Fibroblast of the conjunctiva (primary cell): ENCODE measurements at places on chromosomes 6 and 20.

DNA sequence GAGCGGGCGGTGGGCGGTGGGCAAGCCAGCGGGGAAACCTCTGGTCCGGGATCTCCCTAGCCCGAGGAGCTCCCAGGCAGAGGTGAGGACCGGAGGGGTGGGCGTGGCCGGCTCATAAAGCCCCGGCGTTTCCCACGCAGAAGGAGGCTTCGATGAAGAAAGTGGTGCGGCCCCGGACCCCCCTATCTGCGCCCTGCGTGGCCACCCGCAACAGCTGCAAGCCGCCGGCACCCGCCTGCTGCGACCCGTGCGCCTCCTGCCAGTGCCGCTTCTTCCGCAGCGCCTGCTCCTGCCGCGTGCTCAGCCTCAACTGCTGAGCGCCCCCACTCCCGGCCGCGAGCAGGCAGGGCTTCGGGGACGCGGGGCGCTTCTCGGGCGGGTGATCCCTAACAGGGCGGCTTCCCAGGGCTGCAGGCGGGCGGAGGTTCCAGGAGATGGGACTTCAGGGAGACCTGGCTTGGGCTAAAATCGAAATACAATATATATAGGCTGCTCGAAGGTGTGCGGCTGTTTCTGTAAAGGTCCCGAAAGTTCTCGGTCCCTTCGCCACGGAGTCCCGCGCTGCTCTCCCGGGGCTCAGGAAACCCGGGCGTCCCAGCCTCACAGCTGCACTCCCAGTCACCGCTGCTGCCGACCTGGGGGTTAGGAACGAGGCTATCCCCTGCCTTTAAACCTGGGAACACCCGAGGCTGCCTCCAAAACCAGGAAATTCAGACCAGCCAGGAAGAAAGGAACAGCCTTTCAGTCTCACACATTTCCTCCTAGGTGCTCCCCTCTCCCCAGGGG, 27.8 kb downstream of the ASIP start:
- DNase-seq, result no peak

- no peak for DNase-seq
Observed at GRCh38 chr6:2384528-2384927, 139.1 kb upstream of the GMDS start.

DNA sequence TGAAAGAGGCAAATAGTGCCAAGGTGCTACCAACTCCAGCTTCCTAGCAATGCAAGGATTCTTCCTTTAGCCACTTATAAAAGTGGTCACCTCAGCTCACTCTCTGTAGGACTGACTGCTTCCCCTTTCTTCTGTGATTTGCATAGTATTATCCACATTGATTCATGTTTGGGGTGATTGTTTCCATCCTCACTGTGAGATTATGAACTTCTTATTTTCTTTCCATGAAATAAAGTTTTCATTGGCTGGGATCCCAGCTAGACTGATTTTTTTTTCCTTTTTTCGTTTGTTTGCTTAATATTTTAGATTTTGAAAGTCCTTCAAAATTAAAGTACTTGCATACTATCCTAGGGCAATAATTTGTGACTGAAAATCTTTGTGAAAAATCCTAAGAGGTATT, 50.5 kb downstream of the EYA4 start:
- no peak for DNase-seq

DNA sequence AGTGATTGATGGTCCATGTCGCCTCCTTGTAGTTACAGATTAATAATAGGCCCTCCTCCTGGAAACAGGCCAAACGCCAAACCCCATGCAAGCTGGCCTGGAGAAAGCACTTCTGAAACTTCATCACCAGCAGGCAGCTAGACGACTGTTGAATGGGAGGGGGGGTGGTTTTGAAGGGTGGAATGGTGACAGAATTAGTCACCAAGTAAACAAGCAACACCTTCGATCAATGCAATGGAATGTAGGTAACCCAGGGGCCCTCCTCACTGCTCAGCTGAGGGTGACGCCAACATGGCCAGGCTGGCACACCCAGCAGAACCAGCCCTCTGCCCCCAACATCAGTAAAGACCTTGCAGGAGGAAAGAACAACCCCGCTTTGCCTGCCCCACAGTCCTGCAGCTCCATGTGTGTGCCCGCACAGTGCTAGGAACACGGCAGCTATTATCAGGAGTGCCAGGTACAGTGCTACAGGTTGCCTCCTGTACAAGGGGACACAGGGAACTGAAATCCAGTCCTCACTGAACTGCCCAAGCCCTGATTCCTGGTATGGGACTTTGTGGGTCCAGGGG, 2.7 kb downstream of the BCAS1 start:
- no peak for DNase-seq

GRCh38 chr6:53520320-53520928, 24.5 kb downstream of the GCLC start:
- DNase-seq, result no peak

DNA sequence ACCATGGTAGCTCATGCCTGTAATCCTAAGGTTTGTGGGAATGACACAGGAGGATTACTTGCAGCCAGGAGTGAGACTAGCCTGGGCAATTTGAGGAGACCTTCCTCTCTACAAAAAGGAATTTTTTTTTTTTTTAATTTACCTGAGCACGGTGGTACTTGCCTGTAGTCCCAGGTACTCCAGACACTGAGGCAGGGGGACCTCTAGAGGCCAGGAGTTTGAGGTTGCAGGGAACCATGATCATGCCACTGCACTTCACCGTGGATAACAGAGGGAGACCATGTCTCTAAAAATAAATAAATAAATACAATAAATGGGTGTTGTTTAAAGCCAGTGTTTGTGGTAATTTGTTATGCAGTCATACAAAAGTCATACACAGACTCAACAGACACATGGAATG, 2.4 kb upstream of the HLA-F start:
- DNase-seq, result no peak

DNA sequence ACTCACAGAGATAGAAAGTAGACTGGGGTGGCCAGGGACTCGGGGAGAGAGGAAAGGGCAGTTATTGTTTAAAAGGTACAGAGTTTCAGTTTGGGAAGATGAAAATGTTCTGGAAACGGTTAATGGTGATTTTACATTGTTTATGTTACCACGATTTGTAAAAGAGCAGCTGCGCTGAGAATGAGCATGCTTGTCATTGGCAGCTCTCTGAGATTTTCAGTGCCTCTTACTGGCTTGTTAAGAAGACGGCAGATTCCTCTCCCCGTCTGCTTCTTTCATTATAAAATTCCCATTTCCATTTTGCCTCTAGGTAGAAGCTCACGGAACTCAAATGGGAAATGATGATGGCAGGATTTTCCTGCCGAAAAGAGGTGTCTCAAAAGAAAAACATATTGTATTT, 39.7 kb upstream of the PPP1R3G start:
- no peak for DNase-seq

DNA sequence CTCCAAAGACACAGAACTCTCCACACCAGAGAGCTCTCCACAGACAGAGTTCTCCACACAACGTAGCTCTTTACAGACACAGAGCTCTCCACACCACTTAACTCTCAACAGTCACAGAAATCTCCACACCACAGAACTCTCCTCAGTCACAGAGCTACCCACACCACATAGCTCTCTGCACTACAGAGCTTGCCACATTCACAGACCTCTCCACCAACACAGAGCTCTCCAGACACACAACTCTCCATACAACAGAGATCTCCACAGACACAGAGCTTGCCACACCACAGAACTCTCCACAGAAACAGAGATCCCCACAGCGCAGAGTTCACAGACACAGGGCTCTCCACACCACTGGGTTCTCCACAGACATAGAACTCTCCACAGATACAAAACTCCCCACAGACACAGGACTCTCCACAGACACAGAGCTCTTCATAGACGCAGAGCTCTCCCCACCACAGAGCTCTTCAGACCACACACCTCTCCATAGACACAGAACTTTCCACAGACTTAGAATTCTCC, 52.5 kb downstream of the ERMARD start:
- DNase-seq, result no peak

DNA sequence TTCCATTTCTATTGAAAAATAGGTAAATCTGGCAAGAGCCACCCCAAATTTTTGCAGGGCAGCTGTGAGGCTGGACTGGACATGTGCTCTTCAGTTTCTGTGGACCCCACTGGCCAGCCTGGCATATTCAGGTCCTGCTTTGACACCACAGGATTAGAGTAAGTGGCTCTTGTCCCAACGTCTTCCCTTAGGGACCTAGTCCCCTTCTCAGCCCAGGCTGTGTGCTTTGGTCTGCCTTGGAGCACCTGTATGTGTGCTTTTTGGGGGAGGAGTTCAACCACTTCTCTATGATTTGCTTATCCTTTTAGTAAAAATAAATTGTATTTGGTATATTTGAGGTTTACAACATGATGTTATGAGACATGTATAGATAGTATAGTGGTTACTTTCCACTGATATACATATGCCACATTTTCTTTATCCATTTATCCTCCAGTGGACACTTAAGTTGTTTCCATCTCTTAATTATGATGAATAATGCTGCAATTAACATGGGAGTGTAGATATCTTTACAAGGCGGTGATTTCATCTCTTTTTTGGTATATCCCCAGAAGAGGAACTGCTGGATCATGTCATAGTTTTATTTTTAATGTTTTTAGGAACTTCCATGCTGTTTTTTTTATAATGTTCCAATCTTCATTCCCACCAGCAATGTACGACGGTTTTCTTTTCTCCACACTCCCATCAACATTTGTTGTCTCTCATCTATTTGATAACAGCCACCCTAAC, 167.8 kb upstream of the UST start:
- no peak for DNase-seq

GRCh38 chr6:133396233-133396983, 155.3 kb downstream of the EYA4 start:
- DNase-seq, result peak; percentile 29

- DNase-seq, result no peak
Observed at GRCh38 chr6:109892451-109893435, 85.4 kb upstream of the GPR6 start.

DNA sequence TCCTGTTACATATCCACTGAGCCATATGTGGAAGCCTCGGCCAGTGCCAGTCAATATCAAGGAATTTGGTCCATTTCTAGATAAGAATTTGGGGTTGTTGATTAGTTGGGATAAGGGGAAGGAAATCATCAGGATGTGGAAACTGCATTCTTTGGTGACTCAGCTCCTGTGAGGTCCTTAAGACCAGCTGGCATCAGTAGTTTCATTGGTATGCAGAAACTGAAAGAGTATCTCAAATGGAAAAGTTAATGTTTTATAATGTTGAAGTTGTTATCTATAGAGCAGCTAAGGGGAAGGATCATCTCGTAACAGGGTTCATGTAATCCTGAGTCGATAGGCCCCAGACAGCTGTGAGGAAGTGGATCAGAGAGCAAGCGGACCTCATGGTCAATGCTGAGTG, 87.9 kb upstream of the PRND start:
- DNase-seq, result peak; percentile 35

DNA sequence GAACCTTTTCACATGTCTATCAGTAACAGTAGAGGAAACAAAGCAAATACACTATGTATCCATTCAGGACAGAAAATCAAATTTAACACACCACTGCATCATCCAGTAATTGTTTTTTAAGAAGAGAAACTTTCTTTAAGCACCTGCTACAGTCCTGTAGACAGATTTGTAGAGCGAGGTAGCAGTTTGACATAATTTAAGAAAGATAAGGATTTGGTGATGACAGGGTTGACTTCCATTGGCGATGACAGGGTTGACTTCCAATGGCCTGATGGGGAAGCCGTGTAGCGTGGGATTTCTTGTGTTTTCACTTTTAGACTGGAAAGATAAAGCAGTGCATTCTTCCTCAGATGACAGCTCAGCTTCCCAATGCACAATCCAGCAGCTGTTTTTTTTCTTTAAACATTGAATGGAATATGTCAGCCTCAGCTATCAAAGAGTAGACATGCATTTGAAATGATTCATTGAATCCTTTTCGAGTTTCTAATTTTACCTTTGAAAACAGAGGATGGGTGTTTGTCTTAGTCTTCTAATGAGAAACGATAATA, 68.5 kb downstream of the ECT2L start:
- DNase-seq, result no peak

DNA sequence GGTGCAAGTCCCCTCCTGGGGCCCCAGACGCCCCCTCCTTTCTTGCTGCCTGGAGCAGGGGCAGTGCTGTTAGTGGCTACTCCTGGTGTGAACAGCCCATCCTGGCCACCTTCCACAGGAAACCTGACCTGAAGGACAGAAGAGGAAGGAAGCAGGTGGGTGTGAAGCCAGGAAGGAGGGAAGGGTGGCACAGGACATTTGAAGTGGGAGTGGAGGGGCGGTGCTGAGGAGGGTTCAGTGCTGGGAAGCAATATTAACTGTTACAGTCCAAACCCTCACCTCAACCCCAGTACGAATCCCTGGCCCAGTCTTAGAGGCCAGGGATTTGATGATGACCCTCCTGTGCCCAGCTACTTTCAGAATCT, 766 bp downstream of the PRICKLE4 start:
- no peak for DNase-seq

DNA sequence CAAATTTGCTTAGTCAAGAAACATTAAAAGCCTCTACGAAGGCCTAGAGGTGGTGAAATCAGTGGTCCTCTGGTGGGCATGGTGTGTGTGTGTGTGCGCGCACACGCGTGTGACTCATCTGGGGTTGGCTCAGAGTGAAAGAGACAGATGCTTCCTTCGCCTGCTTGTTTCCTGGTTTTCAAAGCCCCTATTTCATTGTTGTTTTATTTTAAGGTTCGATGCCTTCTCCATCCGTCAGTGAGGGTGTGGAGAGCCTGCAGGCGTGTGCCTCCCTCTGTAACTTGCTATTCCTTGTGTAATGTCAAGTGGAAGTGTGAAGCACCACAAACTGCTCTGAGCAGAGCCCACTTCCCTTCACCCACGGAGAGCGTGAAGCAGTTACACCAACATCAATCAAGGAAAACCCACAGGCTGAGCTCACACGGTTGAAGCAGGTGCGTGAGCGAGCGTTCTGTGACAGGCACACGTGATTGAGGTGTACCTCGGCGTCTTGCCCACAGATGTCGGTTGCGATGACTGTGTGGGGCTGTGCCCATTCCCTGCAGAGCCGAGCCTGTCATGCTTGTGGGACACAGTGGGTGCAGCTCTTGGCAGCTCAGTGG, 233.9 kb downstream of the PRL start:
- no peak for DNase-seq

GRCh38 chr6:131250936-131251335, 115.7 kb downstream of the AKAP7 start:
- DNase-seq, result no peak

GRCh38 chr6:166620478-166621113, 6.5 kb downstream of the RPS6KA2 start:
- DNase-seq, result peak; percentile 43

DNA sequence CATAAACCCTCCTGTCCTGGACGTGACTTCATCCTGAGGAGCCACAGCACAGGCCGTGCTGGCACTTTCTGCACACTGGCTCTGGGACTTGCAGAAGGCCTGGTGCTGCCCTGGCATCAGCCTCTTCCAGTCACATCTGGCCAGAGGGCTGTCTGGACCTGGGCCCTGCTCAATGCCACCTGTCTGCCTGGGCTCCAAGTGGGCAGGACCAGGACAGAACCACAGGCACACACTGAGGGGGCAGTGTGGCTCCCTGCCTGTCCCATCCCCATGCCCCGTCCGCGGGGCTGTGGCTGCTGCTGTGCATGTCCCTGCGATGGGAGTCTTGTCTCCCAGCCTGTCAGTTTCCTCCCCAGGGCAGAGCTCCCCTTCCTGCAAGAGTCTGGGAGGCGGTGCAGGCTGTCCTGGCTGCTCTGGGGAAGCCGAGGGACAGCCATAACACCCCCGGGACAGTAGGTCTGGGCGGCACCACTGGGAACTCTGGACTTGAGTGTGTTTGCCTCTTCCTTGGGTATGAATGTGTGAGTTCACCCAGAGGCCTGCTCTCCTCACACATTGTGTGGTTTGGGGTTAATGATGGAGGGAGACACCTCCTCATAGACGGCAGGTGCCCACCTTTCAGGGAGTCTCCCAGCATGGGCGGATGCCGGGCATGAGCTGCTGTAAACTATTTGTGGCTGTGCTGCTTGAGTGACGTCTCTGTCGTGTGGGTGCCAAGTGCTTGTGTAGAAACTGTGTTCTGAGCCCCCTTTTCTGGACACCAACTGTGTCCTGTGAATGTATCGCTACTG, 22.0 kb upstream of the PYGB start:
- no peak for DNase-seq
